Heart right ventricle (tissue), 16 donors: ENCODE measurements at places on chromosomes 3 and 15. TPM values are rescaled to one million over a fixed set of nuclear protein-coding genes. Genes with fewer than 3 reads are reported as not detected.

DNA sequence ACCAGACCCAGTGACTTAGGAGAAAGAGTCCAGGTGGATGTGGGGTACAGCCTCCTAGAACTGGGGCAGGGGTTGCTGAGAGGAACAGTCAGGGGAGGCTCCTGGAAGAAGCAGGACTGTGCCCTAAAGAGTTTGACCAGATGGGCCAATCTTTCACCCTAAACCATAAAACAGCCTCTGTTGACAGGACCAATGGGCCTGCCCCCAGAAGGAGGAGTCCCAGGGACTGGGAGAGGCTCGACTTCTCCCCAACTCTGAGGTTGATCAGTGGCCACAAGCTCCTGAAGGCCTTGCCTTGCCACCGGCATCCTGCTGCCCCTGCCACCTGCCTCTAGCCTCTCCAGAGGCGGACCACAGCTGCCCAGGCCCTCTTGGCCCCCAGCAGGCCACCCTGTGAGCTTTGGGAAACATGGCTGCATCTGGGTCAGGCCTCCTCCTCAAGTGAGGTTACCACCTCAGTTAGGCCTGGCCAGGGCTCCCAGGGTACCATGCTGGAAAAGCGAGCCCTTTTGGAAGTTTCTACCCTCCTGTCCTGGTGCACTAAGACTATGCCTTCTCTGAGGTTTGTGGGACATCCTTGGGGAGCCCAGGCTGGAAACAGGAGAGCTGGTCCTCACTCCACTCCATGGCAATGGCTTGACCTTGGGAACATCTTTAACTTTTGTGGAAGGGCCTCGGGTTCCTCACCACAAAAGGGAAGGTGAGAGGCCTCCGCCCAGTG is 2.8 kb downstream of the VIPR1 start:
- DNase-seq, result peak; percentile 1

Gene LMAN1L
- 18.4 TPM for polyA plus RNA-seq

- no peak for DNase-seq
Measured at GRCh38 chr15:94467034-94467433, 235.7 kb downstream of the MCTP2 start.

Gene FMN1
- polyA plus RNA-seq, result 1.4 TPM

Gene AGBL1
- polyA plus RNA-seq, result not detected

GRCh38 chr15:54374184-54374952 is 396.1 kb downstream of the UNC13C start:
- DNase-seq, result no peak
